ENCODE measurements at places on chromosomes 4 and X.
A peak's percentile ranks its signal among the peaks of the same experiment; 100 is the strongest.

GRCh38 chr4:6918338-6918737 is 8.7 kb downstream of the TBC1D14 start:
- no peak for DNase-seq

GRCh38 chrX:103608306-103608963 is 672 bp downstream of the TCEAL3 start:
- DNase-seq: no peak

DNA sequence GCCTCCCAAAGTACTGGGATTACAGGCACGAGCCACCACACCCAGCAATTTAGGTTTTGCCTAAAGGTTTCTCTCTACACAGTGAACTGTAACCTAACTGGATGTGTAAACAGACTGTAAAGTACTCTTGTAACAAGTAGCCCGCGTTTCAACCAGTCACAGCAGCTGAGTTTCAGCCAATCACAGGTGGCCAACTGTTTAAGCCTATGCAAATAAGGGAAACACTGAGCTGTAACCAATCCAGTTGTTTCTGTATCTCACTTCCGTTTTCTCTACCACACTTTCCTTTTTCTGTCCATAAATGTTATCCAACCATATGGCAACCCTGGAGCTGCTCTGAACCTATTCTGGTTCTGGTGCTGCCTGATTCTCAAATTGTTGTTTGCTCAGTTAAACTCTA is 59.9 kb downstream of the DIPK2B start:
- no peak for DNase-seq

GRCh38 chr4:59565836-59566235 is 1634.3 kb upstream of the ADGRL3 start:
- DNase-seq: no peak

GRCh38 chrX:72100824-72101351 is 30.8 kb downstream of the RTL5 start:
- peak; percentile 43 for DNase-seq

DNA sequence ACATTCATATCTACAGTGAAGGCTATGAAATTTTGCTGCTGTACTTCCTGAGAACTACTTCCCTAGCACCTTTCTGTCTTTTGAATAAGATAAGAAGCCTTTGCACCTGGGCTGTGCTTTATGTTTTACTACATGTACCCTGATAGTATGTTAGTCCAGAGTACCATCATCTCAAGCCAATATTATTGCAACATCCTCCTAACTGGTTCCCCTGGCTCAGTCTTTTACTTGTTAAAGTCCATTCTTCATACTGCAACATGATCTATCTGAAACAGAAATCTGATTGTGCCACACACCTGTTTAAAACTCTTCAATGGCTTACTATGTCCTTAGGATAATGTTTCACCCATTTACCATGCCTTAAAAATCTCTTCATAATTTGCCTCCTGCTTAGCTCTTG is 102.3 kb downstream of the AGTR2 start:
- no peak for DNase-seq

DNA sequence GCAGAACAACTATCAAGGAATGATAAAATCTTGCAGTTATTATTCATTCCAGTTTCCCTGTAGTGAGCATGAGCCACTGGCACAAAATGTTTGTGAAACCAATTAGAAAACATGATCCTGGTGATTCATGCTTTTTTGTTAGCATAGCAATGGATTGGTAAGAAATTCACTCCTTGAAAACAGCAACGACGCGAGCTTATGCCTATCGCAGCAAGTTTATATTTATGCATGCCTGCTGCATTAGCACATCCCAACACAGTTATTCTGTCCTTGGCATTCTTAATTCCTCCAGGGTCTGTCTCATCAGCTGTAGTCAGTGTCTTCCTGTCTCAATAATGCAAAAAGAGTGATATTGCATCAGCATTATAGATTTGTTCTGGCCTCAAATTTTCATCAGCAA is 975.9 kb downstream of the STIM2 start:
- DNase-seq: no peak

GRCh38 chrX:150919401-150919800 is 20.9 kb upstream of the CD99L2 start:
- no peak for DNase-seq

- no peak for DNase-seq
Observed at GRCh38 chr4:18930487-18930886, 908.9 kb upstream of the LCORL start.

- DNase-seq: no peak
Observed at GRCh38 chr4:82480771-82481505, 50.5 kb downstream of the ENOPH1 start.

- DNase-seq: no peak
Observed at GRCh38 chrX:48025561-48025960, 18.8 kb downstream of the SPACA5 start.

GRCh38 chrX:107713543-107714205 is 61.9 kb downstream of the TSC22D3 start:
- no peak for DNase-seq

GRCh38 chr4:87497578-87497977 is 31.6 kb downstream of the SPARCL1 start:
- no peak for DNase-seq

DNA sequence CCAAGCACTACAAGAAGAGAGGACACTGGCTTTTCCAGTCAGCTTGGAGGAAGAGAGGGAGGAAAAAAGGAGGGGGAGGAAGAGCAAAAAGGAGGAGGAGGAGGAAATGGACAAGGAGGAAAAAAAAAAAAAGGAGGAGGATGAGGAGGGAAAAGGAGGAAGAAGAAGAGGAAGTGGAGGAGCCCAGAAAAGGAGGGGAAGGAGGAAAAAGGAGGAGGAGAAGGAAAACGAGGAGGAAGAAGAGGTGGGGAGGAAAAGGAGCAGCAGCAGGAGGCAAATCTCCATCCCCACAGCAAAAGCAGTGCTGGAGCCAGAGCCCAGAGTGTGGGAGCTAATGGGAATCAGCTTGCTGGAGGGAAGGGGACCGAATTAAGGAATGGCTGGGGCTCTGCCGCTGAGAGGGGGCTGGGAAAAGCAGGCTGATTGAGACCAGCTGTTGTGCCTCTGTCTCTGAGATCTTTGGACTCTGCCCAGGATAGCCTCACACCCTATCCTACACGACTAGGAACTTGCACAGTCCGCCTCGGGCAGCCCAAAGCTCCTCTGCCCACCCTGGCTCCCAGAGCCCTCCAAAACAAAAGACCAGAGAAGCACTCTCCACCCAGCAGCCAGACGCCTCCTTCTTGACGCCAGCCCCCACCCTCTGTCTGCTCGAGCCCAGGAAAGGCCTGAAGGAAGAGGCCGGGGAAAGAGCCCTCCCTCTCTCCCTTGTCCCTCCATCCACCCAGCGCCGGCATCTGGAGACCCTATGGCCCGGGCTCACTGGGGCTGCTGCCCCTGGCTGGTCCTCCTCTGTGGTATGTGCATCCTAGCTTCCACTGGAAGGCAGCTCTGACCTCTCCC is at the start of gene XPNPEP2:
TSS of gene XPNPEP2 (plus strand) at position 514 of the 843 bp plus-strand sequence. CDS start at position 749, 235 bp downstream.
- DNase-seq: no peak

DNA sequence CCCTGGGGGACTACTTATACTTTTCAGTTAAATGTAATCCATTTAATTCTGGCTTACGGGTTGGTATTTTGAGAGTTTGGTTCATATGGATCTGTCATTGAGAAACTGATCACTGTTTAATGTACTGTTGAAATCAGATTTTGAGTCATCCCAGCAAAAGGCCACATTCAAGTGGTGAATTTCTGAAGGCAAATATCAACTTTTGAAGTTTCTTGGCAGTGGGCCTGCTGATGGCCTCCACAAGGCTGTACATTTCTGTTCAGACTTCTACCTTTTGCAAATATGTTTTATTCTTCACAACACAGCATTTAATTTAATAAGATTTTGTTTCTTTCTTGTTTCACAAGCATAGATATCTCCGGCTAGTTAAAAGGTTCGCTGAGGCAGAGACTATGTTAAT is 138.7 kb downstream of the PDGFC start:
- no peak for DNase-seq

DNA sequence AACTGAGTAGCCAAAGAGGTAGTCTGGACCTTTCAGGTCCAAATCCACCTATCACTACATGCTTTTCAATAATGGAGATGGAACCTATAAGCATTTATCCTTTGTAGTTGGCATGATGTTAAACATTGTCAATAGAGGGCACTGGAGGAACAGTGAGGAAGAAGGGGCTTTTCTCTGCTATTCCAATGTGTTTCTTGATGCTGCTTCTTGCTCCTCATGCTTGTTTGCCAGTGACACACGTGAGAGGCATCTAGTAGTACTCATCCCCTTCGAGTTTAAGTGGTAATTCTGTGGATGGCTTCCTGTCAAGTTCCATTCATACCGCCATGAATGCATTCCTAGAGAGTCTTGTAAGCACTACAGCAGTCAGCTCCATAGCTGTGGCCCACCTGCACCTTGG is 84.0 kb downstream of the NAA11 start:
- no peak for DNase-seq

GRCh38 chr4:158657291-158657690 is 14.4 kb downstream of the C4orf46 start:
- no peak for DNase-seq

GRCh38 chr4:25095837-25096236 is 64.4 kb downstream of the SEPSECS start:
- DNase-seq: no peak

DNA sequence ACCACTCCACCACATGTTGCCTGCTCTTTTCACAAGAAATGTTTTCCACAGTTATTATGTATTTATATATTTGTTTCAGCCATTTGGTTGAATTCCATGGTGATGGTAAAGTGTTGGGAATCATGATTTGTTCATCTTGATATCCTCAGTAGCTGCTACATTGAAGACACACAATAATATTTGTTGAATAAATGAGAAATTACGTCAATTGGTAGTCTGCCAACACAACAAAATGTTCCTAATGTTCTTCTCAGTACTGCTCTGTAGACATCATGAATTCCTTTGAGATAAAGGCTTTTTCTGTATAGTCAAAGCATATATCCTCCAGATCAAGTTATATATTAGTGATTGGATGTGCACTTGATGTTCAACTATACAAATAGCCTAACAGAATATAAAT is 29.5 kb downstream of the CXXC4 start:
- DNase-seq: no peak

GRCh38 chrX:11438767-11439166 is 145.6 kb downstream of the AMELX start:
- no peak for DNase-seq

GRCh38 chrX:39602195-39602594 is 495.6 kb downstream of the BCOR start:
- no peak for DNase-seq

- DNase-seq: no peak
Observed at GRCh38 chr4:14985161-14985560, 17.1 kb upstream of the CPEB2 start.

GRCh38 chr4:188107931-188108843 is 1.2 kb downstream of the TRIML2 start:
- no peak for DNase-seq

GRCh38 chr4:75683482-75684155 is 10.4 kb upstream of the G3BP2 start:
- no peak for DNase-seq

- no peak for DNase-seq
Observed at GRCh38 chr4:72302981-72303704, 265.9 kb downstream of the ADAMTS3 start.

DNA sequence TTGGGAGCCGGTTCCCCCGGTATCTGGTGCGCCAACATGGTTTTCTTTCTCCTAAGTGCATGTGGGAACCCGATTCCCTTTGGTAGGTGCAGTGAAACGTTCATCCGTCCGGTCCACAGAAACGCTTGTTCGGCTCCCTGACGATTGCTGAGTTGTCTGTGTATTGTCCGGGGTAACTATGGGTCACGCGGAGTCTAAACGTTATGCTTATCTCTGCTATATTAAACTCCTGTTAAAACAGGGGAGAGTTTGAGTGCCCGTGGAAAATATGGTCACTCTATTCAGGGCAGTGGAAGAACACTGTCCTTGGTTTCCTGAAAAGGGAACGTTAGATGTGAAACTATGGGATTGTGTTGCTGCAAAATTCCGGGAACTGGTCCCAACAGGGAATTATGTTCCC is 32.4 kb upstream of the MGST2 start:
- DNase-seq: no peak

DNA sequence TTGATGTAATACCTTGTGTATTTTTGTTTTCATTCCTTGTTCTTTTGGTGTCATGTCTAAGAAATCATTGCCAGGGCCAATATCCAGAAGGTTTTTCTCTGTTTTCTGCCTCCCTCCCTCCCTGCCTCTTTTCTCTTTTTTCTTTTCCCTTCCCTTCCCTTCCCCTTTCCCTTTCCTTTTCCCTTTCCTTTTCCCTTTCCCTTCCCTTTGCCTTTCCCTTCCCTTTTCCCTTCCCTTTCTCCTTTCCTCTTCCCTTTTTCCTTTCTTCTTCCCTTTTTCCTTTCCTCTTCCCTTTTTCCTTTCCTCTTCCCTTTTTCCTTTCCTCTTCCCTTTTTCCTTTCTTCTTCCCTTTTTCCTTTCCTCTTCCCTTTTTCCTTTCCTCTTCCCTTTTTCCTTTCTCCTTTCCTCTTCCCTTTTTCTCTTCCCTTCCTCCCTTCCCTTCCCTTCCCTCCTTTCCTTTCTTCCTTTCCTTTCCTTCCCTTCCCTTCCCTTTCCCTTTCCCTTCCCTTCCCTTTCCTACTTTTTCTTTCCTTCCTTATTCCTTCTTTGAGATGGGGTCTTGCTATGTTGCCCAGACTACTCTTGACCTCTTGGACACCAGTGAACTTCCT is 646.1 kb downstream of the RAPGEF2 start:
- no peak for DNase-seq

DNA sequence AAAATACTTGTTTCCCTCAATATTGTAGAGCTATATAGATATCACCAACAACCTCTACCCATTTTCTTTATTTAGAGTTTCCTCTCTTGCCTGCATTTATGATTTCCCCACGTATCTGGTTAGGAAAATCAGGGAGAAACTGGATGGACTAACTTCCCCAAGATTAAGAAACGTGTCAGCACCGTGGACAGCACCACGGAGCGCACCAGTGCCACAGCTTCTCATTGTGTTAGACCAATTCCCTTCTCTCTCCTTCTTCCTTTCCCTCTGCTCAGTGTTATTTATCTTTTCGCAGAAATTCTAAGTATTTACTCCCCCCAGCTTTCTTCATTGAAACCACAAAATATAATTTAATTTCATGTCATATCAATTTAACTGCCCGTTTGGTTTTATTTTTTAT is 568.6 kb upstream of the BOD1L1 start:
- no peak for DNase-seq

GRCh38 chrX:103148075-103148474 is 55.1 kb upstream of the NXF3 start:
- DNase-seq: no peak

DNA sequence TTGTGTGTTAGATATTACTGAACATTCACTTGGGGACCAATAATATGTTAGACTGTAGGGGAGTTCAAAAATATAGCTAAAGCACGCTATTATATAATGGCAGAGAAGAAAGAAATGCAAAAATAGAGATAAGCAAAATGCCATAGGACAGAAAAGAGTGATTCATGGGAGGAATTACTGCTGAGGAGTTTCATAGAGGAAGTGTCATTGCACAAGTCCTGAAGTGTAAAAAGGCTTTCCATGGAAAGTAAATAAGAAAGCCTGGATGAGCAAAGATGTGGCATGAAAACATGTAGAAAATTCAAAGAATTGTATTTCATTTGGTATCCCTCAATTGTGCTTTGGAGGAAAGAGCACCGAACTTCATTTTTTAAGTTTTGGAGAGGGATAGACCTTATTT is 14.5 kb downstream of the HMGB2 start:
- DNase-seq: no peak

- DNase-seq: no peak
Observed at GRCh38 chrX:120736989-120737388, 107.1 kb upstream of the C1GALT1C1 start.
